ENCODE measurements at places on chromosomes 13 and 19.
A peak's percentile ranks its signal among the peaks of the same experiment; 100 is the strongest.

DNA sequence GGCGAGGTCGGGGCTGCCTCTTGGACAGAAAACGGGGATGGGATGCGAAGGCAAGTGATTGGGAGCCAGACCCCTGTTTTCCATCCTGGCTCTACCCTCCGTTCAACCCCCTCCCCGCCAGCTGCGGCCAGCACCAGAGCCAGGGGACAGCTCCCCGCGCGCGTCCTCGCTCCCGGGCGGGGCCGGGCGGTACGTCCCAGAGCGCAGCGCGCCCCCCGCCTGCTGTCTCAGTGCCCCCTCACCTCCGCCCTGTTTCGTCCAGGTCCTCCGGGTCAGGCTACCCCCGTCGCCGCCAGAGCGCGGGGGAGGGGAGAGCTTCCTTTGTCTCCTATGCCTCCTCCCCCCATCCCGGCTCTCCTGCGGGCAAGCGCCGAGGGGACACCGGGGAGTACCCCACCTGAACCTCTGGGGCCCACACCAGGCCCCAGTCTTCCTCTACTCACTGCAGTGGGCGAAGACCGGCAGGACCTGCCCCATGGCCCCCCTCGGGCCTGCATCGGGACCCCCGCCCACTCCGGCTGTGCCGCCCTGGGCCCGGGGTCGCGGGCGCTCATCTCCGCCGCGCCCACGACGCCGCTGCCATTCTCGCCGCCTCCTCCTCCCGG, 396 bp downstream of the RTN2 start:
- peak; percentile 43 for DNase-seq

DNA sequence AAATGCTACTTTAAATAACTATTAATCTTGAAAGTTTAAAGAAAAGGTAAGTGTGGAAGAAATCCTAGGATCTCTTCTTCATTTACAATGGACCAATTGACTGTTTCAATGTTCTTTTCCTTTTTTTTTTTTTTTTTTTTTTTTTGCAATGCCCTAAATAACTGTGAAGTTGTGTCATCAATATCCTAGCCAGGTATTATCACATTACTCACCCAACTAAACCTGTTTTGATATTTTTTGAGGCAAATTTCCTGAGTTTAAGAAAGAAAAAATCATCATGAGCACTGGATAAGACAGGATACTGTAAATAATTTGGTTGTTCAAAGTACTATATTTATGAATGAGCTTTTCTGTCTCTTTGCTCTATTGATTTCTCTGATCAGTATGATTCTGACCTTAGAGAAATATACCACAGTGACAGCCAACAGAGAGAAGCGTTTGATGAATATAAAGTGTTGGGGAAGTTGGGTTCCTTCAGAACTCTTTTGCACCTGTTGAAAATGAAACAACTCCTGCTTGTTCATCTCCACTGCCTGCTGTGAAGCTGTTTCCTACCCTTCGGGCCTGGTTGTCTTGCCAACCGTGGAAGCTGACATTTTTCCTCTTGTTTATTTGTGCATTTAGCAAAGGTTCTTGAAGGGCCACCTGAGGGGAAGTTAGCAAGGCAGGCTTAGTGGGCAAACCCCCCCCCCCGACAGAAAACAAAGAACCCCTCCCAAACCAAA, 1220.5 kb upstream of the SLC10A2 start:
- no peak for DNase-seq

GRCh38 chr19:40411125-40411842, 1.9 kb downstream of the PRX start:
- DNase-seq, result no peak

DNA sequence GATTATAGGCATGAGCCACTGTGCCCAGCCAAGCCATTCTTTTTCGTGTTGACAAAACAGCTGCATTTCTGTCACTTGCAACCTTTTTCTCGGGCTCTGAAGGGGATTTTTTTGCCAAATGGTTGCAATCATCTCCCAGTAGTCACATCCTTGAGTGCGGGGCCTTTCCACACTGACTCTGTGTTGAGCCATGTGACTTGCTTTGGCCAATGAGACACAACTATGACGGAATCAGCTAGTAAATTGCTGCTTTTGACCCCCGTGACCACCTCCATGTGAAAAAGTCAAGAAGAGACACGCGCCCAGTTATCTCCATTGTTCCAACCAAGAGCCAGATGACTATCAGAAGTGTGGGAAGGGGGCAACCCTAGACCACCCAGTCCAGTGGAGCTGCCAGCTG, 18.3 kb downstream of the NPHS1 start:
- DNase-seq, result no peak

DNA sequence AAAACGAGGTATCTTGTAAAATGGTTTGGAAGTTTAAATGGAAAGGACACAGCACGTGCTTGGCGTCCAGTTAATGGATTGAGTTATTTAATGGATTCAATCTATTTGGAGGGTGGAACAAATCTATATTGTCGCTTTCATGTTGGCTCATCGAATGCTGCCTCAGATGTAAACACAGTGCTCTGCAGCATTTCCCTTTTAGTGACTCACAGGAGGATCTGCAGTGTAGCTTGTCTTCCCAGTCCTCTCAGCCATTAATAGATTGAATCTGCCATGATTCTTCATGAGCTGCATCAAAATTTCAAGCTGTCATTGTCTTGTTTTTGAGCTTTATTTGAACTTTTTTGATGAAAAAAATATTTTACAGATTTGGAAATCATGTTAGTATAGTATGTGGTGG, 44.7 kb downstream of the DHRS12 start:
- peak; percentile 89 for DNase-seq

DNA sequence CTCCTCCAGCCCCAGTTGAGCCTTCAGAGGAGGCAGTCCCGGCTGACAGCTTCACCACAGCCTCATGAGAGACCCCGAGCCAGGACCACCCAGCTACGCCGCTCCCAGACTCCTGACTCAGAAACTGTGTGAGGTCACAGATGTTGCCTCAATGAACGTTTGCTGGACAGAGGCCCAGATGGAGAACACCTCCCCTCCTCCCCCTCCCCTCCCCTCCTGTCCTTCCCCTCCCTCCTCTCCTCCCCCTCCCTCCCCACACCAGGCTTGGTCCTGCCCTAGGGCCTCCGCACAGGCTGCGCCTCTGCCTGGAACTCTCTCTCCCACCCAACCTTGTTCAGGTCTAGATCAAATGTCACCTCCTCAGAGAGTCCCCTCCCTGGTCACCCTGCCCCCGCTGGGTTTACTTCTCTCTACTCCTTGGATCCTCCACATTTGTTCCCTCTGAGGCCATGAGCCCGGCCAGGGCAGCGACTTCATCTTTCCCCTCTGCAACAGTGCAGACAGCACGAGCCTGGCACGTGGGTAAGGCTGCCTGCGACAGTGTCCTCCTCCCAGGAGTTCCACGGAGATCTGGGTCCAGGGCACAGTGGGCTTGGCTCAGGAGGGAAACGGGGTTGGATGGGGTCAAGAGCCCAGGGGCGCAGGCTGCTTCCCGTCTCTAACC, 17.4 kb downstream of the PIP5K1C start:
- peak; percentile 85 for DNase-seq

GRCh38 chr19:17402982-17403855, 2.2 kb downstream of the BST2 start:
- DNase-seq, result peak; percentile 62

DNA sequence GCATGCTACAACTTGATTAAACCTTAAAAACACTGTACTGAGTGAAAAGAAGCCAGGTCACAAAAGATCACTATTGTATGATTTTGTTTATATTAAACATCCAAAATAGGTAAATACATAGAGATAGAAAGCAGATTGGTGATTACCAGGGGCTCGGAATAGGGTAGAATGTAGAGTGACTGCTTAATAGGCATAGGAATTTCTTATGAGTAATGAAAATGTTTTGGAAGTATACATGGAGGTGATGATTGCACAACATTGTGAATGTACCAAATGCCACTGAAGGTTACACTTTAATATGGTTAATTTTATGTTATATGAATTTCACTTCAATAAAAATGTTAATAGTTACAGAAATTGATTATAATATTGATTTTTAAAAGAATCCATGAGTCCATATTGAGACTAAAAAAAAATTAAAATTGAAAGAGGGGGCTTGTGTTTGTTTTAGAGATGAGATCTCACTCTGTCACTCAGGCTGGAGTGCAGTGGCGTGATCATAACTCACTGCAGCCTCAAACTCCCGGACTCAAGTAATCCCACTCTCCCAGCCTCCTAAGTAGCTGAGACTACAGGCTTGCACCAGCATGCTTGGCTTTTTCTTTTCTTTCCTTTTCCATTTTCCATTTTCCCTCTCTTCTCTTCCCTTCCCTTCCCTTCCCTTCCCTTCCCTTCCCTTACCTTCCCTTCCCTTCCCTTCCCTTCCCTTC, 85.1 kb downstream of the FNDC3A start:
- DNase-seq, result no peak

DNA sequence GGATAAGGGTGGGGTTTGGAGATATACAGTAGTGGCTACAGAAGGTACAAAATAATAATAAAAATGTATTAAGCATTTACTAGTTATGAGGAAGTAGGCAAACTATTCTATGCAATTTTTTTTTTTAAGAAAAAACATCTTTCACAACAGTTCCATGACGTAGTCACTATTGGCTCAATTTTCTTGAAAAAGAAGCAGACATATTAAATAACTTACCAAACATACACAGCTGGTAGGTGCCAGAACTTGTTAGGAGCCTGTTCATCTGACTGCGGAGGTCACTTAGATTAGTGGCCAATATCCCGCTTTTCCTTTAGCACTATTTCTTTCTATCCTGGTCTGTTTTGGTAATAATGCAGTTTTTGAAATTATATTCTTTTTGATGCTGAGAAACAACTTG, 593.5 kb downstream of the KCTD12 start:
- no peak for DNase-seq

GRCh38 chr13:112730157-112730671, 40.4 kb downstream of the ATP11A start:
- no peak for DNase-seq

- peak; percentile 23 for DNase-seq
Measured at GRCh38 chr19:2976609-2977000, 759 bp upstream of the TLE6 start.

DNA sequence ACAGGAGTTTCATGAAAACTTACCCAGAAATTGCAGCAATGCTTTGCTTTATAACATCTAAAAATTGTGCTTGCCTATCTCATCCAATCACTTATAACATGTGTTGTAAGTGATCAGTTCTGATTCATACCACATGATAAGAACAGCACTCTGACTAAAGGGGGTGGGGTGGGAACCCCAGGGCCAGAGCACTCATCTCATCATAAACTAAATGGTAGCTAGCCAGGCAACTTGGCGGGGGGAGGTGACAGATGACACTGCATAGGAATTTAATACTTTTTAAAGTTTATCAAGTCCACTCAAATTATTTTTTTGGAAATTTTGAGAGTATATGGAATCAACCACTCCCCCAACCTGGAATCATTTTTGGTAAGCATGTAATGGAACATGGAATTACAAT, 42.1 kb downstream of the FOXO1 start:
- DNase-seq, result no peak

- no peak for DNase-seq
Measured at GRCh38 chr13:28396053-28396452, 98.9 kb downstream of the FLT1 start.

- DNase-seq, result no peak
Measured at GRCh38 chr19:55545443-55545842, at the start of gene SBK3. TSS of gene SBK3 (minus strand) at chr19:55545543. CDS start at chr19:55545543, 0 bp downstream.

Data from mesenchymal stem cell (in vitro differentiated cells and primary cell).